ENCODE measurements at places on chromosomes 11 and 22. TPM values are rescaled to one million over a fixed set of nuclear protein-coding genes. Genes with fewer than 3 reads are reported as not detected.

Gene KCTD14
- total RNA-seq: not detected

DNA sequence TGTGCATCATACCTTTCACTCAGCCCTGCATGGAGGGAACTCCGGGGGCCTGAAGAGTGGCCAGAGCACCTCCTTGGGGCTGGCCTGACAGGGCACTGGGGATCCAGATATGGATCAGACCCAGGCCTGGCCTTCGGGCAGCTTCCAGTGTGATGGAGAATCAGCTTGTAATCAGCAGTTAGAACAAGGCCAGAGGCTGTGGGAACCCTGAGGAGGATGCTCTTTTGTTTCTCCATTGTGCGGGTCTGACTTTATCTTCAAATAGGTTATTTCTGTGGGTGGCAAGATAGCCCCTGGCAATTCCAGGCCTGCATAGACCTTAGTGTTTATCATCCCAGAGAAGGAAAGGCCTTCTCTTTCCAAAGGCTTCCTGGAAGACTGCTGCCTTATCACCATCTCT is 12.3 kb downstream of the DGAT2 start:
- DNase-seq: no peak

DNA sequence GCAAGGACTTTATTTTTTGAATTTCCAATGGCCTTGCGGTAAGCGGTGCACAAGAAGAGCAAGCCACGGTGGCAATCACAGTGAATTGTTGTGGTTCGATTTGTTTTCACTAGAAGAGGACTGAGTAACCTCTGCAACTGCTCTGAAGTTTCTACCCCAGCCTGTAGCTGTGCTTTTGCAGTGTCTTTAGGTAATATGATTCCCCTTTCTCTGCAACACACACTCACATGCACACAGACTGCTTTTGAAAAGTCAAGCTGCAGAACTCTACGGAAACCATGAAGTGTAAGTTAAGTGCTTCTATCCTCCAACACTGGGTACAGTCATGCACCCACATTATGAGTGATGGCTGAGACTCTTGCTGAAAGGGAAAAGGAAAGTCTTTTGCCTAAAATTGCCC is 38.4 kb downstream of the CD44 start:
- no peak for DNase-seq

DNA sequence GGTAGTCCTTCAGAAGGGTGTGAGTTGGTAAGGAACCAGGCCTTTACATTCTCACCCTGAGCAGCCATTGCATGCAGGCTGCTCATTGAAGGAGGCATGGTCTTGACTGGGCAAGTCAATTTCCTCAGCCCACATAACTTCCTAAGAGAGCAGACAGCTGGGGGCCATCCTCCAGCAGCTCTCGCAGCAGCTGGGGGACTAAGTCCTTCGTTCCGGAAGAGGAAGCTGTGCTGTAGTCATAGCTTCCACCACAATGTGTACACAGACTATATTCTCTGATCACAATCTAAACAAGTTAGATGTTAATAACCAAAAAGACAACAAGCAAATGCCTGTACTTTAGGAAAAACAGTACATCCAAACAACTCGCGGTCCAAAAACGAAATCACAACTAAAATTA is 30.1 kb upstream of the MPPED1 start:
- DNase-seq: no peak

Gene EHF
- total RNA-seq: not detected

DNA sequence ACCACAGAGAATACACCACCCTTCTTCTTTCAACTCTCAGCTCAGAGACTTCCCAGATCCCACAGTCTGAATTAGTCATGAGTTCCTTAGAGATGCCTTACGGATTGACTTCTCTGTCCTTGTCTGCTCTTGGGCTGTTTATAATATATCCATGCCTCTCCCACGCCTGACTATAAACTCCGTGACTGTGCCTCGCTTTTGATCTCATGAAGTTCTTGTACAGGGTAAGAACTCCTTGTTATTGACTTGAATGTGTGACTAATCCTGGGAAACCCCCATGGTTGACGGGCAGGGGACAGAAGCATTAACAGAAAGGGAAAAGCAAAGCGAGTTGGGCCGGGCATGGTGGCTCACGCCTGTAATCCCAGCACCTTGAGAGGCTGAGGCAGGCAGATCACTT is 62.4 kb upstream of the POU2AF1 start:
- DNase-seq: no peak

- DNase-seq: no peak
These were observed 13.4 kb downstream of the NEAT1 start for GRCh38 chr11:65435981-65436411.

GRCh38 chr11:72522186-72522585 is 87.9 kb upstream of the CLPB start:
- DNase-seq: no peak

GRCh38 chr11:45331839-45332238 is 45.7 kb upstream of the SYT13 start:
- no peak for DNase-seq

- no peak for DNase-seq
These were observed 141.6 kb downstream of the TRPC6 start for GRCh38 chr11:101442171-101442570.

DNA sequence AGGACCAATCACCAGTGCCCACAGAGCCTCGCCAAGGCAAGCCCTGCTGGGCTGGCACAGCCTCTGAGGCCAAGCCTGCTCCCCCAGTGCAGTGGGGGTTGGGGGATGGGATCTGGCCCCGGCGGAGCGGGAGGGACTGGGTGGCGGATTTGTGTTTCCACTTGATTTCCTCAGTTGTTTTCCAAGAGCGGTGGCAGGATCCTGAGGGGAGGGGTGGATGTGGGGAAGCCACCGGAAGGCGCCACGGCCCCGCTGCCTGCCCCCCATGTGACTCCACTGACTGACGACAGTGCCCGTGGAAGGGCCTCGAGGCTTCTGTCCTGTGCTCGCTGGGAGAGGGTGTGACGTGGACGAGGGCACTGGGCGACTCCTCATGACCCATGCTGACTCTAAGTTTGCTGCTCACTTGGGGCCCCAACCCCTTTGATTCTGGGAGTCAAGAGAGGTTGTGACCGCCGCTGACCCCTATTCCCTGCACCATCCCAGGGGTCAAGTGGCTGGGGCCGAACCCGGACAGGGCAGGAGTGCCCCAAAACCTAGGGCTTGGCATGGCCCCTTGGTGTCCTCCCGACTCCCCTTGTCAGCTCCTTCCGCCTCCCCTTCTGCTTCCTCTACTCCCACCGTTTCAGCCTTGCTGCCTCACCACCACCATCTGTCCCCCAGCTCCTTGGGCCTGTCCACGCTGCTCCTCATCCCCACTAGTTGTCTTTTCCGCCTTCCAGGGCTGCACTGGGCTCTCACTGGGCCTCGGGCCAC is 23.5 kb upstream of the PICK1 start:
- DNase-seq: no peak

Gene IL17REL
- total RNA-seq: not detected

Gene OR51B5
- not detected for total RNA-seq

DNA sequence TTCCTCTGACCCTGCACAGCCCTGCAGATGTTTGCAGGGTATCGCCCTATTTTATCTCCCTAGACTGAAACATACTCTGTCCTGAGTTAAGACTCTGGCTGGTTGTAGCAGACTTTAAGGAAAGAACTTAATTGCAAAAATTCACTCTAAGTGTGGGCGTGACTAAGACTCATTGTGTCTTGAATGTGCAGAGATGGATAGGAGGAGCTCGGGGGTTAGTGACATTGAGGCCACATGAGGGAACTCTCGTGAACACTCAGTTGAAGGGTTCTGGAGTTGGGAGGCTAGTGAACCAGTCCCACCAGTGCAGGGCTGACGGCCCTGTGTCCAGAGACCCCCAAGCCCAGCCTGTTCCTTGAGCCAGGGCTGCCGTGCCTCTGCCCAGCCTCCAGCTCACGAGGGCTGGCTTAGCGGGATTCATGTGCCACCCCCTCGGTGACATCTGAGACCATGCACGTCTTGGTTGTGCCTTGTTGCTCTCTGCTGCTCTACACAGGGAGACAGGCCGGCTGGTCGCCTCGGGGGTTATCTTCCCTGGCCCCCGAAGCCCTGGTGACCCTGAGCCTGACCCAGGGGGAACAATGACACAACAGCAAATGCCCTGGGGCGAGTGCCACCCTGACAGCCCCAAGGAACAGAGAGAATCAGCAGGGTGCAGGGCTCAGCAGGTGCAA is 11.4 kb upstream of the TBX1 start:
- DNase-seq: no peak

DNA sequence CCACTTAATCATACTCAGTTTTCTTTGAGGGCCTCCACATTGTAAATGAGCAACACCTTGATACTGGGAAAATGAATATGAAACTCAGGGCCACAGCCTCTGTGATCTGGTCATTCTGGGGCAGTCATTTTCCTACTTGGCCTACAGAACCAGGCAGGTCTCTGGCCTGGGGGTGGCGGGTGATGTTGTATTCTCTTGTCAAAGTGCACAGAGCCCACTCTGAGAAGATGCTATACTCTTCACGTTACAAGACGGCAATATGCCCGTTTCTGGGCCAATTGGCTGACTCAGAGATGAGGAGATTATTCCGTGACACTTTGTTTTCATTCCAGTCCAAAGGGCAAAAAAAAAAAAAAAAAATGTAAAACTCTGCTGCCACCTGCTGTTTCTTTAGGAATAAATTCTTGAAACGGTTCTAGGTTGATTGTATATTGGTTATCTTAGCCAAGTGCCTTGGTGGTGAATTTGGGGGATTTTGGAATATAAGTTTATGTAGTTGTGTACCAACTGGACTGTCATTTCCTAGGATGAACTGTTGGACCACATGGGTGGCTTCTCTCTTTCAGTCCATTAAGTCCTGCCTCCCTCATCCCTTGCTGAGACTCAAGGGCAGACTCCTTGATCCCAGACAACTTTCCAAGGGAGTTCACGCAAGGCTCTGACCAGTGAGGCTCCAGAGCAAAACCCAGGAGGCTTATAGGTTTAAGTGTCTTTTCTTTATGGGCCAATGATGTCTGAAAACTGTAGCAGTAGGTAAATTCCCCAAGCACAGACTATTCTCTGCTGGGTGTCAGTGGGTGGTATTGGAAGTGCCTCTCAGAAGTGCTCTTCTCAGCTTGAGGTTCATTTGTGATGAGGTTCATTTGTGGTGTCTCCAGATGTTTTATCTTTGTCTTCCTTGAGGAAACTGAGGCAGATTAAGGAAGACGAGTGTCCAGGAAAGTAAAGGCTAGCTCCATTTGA is 18.2 kb downstream of the ADM start:
- peak; percentile 39 for DNase-seq

GRCh38 chr11:127644366-127644765 is 643.8 kb upstream of the KIRREL3 start:
- no peak for DNase-seq

- no peak for DNase-seq
These were observed 35.4 kb downstream of the CD82 start for GRCh38 chr11:44600839-44601383.

GRCh38 chr11:131638889-131639288 is 268.5 kb downstream of the NTM start:
- no peak for DNase-seq

Gene GAB4
- total RNA-seq: not detected

DNA sequence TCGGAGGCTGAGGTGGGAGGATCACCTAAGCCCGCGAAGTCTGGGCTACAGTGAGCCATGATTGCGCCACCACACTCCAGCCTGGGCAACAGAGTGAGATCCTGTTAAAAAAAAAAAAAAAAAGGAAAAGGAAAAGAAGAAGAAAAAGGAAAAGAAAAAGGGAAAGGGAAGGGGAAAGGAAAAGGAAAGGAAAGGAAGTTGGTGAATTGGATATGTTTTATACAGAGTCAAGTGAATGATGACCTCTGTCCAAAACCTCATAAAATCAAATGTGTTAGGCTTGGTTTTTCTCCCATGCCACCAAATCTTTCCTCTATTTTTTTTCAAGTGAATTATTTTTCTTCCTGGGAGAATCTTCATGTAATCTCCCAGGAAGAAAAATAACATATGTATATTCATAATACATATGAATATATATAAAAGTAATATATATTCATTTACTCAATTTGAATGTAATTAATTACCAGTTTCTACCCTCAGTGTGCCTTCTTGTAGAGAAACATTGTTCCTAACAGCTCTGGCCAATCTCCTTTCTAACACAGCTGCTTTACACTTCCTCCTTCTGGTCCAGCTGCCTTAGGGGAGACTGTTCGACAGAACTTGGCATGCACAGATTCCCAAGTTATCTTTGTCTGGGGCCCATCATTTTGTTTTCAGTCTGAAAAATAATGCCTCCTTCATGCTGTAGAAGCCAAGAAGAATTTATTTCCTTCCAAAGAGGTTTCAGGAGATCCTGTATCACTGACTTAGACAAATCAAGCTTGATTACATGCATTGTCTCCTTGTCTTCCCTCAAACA is 111.9 kb downstream of the CCDC34 start:
- no peak for DNase-seq

- DNase-seq: no peak
These were observed 87.2 kb downstream of the LARGE2 start for GRCh38 chr11:46009647-46010046.

DNA sequence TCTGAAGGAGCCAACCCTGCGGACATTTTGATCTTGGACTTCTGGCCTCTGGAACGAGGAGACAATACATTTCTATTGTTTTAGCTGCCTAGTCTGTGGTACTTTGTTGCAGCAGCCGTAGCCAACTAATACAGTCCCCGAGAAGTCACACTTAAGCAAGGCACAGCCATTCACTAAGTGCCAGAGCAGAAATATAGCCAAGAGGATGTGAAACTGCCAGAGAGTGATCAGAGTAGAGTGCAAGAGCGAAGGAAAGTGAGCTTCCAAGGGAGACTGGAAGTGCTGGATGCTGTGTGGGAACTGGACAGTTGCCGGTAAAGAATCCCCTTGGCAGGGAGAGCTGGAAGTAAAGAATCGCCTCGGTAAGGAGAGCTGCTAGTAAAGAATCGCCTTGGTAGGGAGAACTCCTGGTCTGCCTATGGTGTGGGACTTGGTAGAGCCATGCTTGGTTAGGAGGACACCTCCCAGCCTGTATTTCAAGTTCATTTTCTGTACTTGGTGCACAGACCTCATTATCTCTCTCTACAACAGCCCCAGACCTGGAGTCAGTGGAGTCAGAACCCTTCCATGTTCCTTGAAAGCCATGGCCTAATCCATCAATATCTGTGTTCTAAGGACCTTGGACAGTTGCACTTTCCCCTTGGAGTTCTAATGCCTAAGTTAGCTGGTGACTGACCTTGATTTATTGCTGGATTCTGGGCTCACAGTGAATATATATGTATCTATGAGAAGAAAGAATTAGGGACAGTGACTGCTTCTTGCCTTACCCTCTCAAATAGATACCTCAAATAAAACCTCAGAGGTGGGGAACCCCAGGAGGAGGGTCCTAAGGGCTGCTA is 162.1 kb downstream of the LDLRAD3 start:
- DNase-seq: no peak

Gene IL18
- total RNA-seq: 0.45 TPM

- DNase-seq: no peak
These were observed 12.7 kb downstream of the DUSP8 start for GRCh38 chr11:1559111-1559951.

GRCh38 chr11:45880772-45881570 is 4.5 kb upstream of the MAPK8IP1 start:
- no peak for DNase-seq

DNA sequence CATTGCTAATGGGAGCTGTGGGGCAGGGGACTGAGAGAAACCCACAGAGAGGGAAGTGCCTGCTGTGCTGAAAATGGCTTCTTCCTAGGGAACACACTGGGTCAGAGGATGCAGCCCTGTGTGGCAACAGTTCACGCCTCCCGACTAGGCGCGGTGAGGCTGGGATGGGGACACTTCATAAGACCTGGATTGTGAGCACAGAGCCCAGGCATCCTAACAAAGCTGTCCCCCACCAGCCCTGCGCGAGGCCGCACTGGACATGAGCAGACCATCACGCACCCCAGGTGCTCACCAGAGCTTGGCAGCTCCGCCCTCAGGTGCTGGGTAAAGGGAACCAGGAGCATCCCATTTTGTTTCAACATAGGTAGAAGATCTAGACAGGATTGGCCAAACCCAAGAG is 1.8 kb upstream of the KRTAP5-4 start:
- DNase-seq: no peak

GRCh38 chr11:111531687-111532364 is 8.7 kb upstream of the LAYN start:
- DNase-seq: peak; percentile 56

Data from activated naive CD8-positive, alpha-beta T cell treated with anti-CD3 and anti-CD28 coated beads, Interleukin-2, amount 10 ng/mL, durations not matched to agents 7 days and 5 days (primary cell).